ENCODE measurements at places on chromosomes 1 and 21.

- peak; percentile 32 for DNase-seq
These were observed 13.6 kb upstream of the RGS4 start for GRCh38 chr1:163055531-163055930.

- no peak for DNase-seq
These were observed 26.6 kb downstream of the UBE2G2 start for GRCh38 chr21:44774972-44775371.

- no peak for DNase-seq
These were observed 2.4 kb downstream of the C2CD4D start for GRCh38 chr1:151837197-151837596.

GRCh38 chr1:31575369-31576140 is 760 bp upstream of the TINAGL1 start:
- DNase-seq, result no peak

DNA sequence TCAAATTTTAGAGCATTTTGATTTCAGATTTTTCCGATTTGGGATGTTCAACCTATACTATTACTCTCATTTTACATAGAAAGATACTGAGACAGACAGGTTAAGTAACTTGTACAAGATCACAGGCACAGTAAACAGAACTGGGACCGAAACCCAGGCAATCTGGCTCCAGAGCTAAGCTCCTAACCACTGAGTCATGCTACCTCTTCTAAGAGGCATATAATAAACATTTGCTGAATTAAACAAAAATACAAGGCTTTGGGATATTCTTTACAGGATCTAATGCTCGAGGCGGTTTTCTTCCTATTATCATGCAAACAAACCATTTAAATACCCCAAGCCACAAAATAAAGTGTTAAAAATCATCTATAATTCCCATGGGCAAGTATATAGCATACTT is 50.3 kb downstream of the MCOLN2 start:
- no peak for DNase-seq

DNA sequence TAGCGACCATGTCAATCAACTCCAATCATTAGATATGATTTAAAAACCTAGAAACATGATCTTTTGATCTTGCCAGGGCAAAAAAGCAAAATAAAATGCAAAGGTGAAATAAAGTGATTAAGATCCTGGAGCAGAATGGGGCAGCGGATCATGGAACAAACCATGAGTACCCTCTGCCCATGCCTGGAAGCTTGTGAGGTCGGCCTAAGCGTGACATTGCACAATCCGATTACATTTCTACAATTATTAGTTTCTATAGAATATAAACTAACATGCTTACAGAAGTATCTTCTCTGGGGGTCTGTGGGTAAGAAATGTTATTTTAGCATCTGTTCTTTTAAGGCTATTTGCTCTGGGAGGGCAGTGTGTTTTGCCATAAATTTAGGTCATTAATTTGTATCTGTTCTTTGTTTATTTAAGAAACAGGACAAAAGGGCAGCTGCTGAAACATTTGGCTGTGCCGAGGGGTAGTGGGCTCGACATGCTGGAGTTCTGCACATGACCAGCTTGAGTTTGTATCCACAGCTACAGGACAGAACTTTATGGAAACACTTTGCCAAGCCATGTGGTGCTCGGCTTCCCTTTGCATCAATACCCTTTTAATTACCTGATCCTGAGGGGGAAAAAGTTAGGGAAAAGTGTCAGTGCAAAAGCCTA is 55.9 kb downstream of the ZBTB18 start:
- DNase-seq, result no peak

- no peak for DNase-seq
These were observed 72.8 kb upstream of the CD55 start for GRCh38 chr1:207248544-207249198.

GRCh38 chr1:200629876-200630514 is 9.4 kb upstream of the KIF14 start:
- DNase-seq, result no peak

DNA sequence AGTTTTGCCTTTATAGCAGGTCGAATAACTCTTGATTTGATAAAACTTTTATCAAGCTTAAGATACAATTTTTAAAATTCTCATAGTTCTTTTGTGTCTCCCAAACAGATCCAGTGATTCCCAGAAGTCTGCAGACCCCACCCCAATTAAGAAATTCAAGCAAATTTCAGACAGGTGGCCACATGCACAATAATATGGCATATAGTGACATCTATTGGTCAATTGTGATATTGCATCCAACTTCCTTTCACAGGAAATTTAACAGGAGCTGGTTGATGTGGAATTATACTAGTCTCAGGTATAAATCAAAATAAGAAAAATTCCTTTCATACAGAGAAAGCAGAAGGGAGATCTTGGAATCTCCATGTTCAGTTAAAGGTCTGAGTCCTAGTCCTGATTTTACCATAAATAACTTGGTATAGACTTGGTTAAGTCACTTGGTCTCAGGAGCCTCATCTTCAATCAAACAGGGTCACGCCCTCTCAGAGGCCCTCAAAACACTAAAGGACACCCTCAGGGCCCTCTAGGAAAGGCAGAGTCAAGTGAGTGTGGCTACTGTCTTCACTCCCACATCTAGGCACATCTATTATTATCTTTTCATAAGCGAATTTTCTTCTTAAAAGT is 24.1 kb downstream of the PIGM start:
- DNase-seq, result peak; percentile 75

GRCh38 chr1:5239911-5240310 is 585.5 kb downstream of the AJAP1 start:
- DNase-seq, result no peak

DNA sequence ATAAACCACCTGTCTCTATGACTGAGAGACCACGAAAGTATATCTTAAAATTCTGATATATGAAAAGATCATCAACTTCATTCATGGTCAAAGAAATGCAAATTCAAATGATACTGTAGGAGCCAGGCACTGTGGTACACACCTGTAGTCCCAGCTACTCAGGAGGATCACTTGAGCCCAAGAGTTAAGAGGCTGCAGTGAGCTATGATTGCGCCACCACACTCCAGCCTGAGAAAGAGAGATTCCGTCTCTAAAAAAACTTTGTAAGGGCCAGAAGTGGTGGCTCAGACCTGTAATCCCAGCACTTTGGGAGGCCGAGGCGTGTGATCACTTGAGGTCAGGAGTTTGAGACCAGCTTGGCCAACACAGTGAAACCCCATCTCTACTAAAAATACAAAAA is 17.0 kb downstream of the RERE start:
- no peak for DNase-seq

GRCh38 chr1:166952002-166952746 is 23.2 kb downstream of the ILDR2 start:
- no peak for DNase-seq

GRCh38 chr1:41028034-41028642 is 6.6 kb upstream of the SLFNL1 start:
- DNase-seq, result no peak

GRCh38 chr1:20621012-20621411 is 12.2 kb upstream of the PINK1 start:
- DNase-seq, result no peak
